ENCODE measurements at places on chromosomes 5 and 9. TPM values are rescaled to one million over a fixed set of nuclear protein-coding genes. Genes with fewer than 3 reads are reported as not detected.

Gene FUBP3
- total RNA-seq, result 32.9 TPM

Gene N4BP3
- total RNA-seq, result 33.4 TPM

Gene CCDC69
- 34.5 TPM for total RNA-seq

Gene AQP7
- not detected for total RNA-seq

Gene DRD1
- not detected for total RNA-seq
